ENCODE measurements at places on chromosomes 5 and 9. TPM values are rescaled to one million over a fixed set of nuclear protein-coding genes. Genes with fewer than 3 reads are reported as not detected.
A peak's percentile ranks its signal among the peaks of the same experiment; 100 is the strongest.

- no peaks in the 10 kb centered on the region for H3K4me1 ChIP-seq
- H3K27me3 ChIP-seq, result no peaks in the 10 kb centered on the region
- H3K27ac ChIP-seq, result no peak overlapping the region
- H3K36me3 ChIP-seq, result no peaks in the 10 kb centered on the region
Measured at GRCh38 chr5:123671042-123671441, 159.1 kb downstream of the CSNK1G3 start.

DNA sequence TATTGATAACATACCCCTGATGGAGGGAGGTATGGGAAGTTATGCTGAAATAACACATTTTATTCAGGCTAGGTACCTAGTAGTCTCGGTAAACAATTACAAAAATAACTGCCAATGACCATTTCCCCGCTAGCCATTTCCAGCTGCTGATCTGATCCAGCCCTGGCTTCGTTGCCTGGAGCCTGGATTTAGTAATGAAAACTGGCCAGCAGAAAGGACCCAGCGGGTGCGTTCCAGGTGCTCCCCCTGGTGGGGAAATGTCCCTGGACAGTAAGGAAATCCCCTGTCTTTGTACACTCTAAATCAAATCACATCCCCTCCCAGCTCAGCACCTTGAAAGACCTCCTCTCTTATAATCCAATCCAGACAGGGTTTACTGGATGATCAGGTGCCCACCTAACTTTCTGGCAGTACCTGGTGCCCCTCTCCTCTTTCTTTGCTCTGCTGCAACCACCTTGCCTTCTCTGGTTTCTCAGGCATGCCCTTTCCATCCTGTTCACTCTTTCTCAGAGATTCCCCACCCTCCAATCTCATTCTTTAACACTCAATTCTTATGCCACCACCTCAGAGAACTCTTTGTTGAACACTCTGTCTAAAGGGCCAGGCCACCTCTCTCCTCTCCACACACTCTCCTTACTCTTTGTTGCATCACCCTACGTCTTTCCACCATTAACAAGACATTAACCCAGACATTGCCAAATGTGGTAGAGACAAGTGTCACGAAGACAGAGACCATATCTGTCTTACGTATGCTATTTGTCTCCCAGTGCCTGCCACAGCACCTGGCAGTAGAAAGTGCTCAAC, 50.1 kb upstream of the SMAD5 start:
- H3K4me3 ChIP-seq, result no peak overlapping the region
- peaks cover 52% of the 10 kb centered on the region for H3K27me3 ChIP-seq
- no peaks in the 10 kb centered on the region for H3K36me3 ChIP-seq
- H3K27ac ChIP-seq, result no peak overlapping the region
- no peaks in the 10 kb centered on the region for H3K4me1 ChIP-seq

- no peak overlapping the region for H3K4me3 ChIP-seq
- no peak overlapping the region for H3K27ac ChIP-seq
- no peaks in the 10 kb centered on the region for H3K36me3 ChIP-seq
- no peak for DNase-seq
Measured at GRCh38 chr9:21056931-21057330, 20.8 kb downstream of the IFNB1 start.

DNA sequence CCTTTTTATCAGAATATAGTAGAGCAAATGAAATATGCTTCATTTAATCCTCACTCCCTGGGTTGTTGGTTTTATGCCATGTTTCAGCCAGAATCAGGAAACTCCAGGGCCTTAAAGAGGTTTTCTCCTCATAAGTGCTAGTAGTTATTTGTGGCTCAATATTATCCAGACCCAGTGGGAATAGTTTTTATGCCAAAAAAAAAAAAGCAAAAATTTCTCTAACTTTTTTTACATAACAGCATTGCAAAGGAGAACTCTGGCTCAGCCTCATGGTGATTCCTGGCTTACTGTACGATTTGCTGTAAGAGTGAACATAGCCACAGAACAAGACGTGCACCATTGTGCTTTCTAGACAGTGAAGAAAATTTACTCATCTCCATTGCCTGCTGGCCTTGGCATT, 232.5 kb downstream of the PJA2 start:
- no peaks in the 10 kb centered on the region for H3K27me3 ChIP-seq
- DNase-seq, result no peak
- no peaks in the 10 kb centered on the region for H3K36me3 ChIP-seq
- no peak overlapping the region for H3K27ac ChIP-seq

GRCh38 chr5:757931-758697, 26.4 kb downstream of the ZDHHC11B start:
- H3K27ac ChIP-seq, result no peak overlapping the region
- H3K27me3 ChIP-seq, result peaks cover 11% of the 10 kb centered on the region
- H3K4me1 ChIP-seq, result no peaks in the 10 kb centered on the region

Gene LCN2
- 3.4 TPM for total RNA-seq

Gene IQGAP2
- total RNA-seq, result 20.7 TPM

DNA sequence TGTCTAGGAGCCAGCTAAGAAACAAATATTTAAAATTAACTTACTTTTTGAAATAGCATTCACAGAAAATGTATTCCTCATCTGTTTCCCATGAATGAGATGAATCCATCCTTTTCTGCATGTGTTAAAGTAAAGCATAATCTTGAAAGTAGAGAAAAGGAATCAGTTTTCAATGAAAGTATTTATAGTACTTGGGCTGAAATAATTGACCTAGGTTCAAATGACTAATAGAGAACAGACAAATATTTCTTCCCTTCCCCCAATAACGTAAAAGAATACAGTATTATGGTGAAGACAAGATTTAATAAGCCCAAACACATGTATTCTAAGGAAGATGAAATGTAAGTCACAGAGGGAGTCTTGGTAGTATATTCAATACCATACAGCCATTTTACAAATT, 403.5 kb downstream of the ZNF608 start:
- H3K36me3 ChIP-seq, result no peaks in the 10 kb centered on the region
- H3K4me3 ChIP-seq, result no peak overlapping the region
- DNase-seq, result no peak

DNA sequence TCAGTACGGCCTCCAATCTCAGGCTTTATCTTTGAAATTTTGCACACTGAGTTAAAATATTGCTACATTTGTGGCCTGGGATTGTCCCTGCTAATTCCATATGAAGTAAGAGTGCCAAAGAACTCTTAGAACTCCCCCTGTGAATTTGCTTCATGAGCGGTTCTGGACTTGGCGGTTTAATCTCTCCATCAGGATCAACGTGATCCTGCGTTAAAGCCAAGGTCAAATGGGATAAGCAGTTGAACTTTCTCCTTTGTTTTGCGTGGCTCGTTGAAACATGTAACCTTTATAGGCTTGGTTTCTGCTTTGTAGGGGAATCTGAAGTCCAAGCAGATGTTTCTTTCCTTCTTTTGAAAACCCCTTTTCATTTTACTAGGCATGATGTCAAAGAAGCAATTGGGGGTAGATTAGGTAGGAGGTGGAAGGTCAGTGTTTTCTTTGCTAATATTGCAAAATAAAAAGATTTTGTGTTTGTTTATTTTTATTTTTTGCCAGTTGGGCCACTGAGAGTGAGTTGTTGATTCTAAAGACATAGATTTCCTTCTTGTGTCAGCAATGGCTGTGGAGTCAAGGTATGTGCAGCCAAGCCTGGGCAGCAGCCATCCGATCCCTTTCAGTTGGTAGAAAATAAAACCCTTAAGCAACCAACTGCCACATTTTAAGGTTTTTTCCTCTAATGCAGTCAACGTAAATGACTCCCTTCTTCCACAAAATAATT, 390.8 kb downstream of the NNT start:
- H3K36me3 ChIP-seq, result no peaks in the 10 kb centered on the region
- H3K27ac ChIP-seq, result no peak overlapping the region
- H3K4me3 ChIP-seq, result no peak overlapping the region
- H3K4me1 ChIP-seq, result no peaks in the 10 kb centered on the region
- H3K27me3 ChIP-seq, result no peaks in the 10 kb centered on the region
- DNase-seq, result no peak

DNA sequence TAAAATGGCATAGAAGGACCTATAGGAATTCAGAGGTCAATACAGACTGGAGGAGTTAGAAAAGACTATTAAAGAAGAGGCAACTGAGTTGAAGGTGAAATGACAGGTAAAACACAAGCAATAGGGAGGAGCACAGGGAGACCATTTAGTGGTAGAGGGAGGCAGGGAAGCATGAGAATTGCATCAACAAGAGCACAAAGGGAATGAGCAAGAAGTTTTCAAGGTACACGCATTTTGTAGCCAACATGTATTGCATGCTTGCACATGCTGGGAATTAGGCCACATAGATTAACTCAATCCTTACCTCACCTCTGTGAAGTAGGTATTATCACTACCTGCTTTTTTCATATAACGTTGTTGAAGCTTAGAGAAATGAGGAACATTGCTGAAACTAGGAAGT, 42.3 kb downstream of the PLPP1 start:
- H3K27ac ChIP-seq, result no peak overlapping the region
- H3K27me3 ChIP-seq, result no peaks in the 10 kb centered on the region
- H3K36me3 ChIP-seq, result no peaks in the 10 kb centered on the region
- no peak for DNase-seq
- no peaks in the 10 kb centered on the region for H3K4me1 ChIP-seq

- no peaks in the 10 kb centered on the region for H3K36me3 ChIP-seq
- peaks cover 49% of the 10 kb centered on the region for H3K4me1 ChIP-seq
- H3K27me3 ChIP-seq, result peaks cover 29% of the 10 kb centered on the region
- no peak overlapping the region for H3K27ac ChIP-seq
- DNase-seq, result peak; percentile 81
Measured at GRCh38 chr9:132800038-132800648, 77.9 kb downstream of the AK8 start.

Gene CCDC152
- 5.1 TPM for total RNA-seq

Gene SLC36A3
- not detected for total RNA-seq

DNA sequence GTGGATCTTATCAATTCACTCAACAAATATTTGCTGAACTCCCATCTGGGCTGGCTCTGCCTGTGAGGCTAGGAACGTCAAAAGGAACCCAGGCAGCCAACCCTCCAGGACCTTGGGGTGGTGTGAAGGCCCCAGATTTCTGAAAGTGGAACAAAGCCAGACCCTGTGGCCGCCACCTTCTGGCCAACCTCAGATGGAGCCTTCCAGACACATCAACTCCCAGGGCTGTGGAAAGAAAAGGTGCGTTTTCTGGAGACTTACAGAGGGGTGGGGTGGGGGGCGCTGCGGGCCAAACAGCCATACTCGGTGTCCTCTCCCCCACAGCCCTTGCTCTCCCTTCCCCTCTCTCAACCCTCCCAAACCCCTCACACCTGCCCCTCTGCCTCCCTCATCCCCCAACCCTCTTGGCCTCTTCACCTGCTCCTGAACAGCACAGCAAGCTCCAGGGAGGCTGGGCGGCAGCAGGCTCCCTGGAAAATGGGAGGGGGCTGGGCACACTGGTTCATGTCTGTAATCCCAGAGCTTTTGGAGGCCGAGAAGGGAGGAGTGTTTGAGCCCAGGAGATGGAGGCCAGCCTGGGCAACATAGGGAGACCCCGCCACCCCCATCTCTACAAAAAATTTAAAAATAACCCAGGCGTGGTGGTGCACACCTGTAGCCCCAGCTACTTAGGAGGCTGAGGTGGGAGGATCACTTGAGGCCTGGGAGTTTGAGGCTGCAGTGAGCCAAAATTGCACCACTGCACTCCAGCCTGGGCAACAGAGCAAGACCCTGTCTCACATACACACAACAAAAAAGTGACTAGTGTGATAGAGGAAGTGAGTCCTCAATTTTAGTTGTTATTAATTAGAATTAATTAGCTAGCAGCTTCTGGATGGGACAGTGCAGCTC, 45.0 kb upstream of the PRRC2B start:
- H3K27ac ChIP-seq, result no peak overlapping the region
- no peak overlapping the region for H3K4me3 ChIP-seq
- peaks cover 10% of the 10 kb centered on the region for H3K4me1 ChIP-seq
- H3K36me3 ChIP-seq, result no peaks in the 10 kb centered on the region
- DNase-seq, result no peak

Gene PRDM9
- total RNA-seq, result not detected

Gene AJM1
- 0.42 TPM for total RNA-seq

DNA sequence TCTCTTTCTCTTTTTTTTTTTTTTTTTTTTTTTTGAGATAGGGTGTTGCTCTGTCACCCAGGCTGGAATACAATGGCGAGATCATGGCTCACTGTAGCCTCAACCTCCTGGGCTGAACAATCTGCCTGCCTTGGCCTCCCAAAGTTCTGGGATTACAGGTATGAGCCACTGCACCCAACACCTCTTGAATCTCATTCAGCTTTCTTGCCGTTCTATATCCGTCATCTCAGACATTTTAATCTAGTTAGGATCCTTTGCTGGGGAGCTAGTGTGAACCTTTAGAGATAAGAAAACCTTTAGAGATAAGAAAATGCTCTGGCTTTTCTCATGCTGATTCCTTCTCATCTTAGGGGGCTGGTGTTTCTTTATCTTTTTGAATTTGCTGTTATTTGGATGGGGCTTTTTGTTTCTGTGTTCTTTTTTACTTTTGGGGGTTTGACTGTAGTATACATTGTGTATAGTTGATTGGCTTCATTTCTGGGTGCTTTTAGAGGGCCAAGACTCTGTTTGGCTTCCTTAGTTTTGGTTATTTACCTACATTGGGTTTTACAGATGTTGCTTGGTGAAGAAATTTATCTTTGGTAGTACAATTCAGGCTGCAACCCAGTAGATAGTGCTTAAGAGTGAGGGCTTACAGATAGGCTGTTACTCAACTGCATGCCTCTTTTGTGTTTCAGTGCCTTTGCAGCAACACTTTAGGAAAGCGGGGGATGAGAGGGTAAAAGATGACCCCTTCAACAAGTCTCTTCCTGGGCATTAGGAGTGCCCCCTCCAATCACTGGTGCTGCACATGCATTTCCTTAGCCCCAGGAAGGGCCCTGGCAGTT, 41.9 kb upstream of the SLC36A1 start:
- DNase-seq, result no peak
- no peak overlapping the region for H3K27ac ChIP-seq
- no peak overlapping the region for H3K4me3 ChIP-seq
- H3K27me3 ChIP-seq, result no peaks in the 10 kb centered on the region
- H3K4me1 ChIP-seq, result no peaks in the 10 kb centered on the region
- no peaks in the 10 kb centered on the region for H3K36me3 ChIP-seq

DNA sequence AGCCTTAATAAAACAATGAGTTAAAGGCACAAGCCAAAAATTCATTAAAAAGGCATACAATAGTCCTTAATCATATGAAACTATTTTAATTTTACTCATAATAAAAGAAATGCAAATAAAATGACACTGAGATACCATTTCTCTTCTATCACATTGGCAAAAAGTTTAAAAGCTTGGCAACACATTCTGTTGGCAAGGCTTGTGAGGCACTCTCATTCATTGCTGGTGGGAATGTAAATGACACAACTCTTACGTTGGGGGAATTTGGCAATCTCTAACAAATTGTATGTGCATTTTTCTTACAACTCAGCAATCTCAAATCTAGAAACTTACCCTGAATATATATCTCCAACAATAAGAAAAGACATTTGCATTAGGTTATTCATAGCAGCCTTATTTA, 111.6 kb downstream of the PRELID2 start:
- no peak overlapping the region for H3K4me3 ChIP-seq
- no peaks in the 10 kb centered on the region for H3K36me3 ChIP-seq
- H3K27me3 ChIP-seq, result no peaks in the 10 kb centered on the region
- no peaks in the 10 kb centered on the region for H3K4me1 ChIP-seq
- H3K27ac ChIP-seq, result no peak overlapping the region
- no peak for DNase-seq

DNA sequence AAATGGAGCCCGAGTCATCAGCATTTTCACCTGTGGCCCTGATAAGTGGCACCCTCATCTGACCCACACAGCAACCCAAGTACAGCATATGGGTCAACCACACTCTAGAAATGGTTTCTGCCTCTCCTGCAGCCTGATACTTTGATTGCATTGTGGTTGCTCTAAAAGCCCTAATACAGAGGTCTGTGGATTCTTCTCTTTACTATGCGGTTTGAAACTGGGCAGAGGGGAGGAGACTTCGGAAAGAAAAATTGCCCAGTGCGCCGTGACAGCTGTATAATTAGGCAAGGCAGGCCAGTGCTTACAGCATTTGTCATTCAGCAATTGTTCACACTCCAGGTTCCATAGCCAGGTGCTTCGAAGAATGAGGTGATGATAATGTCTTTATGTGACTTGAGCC, 361.0 kb downstream of the NFIB start:
- no peak overlapping the region for H3K4me3 ChIP-seq
- H3K36me3 ChIP-seq, result no peaks in the 10 kb centered on the region
- DNase-seq, result no peak
- no peaks in the 10 kb centered on the region for H3K27me3 ChIP-seq

Measured in thymus (tissue), 14 donors.